Spleen (tissue), 13 donors: ENCODE measurements at places on chromosomes 6 and 20. TPM values are rescaled to one million over a fixed set of nuclear protein-coding genes. Genes with fewer than 3 reads are reported as not detected.

DNA sequence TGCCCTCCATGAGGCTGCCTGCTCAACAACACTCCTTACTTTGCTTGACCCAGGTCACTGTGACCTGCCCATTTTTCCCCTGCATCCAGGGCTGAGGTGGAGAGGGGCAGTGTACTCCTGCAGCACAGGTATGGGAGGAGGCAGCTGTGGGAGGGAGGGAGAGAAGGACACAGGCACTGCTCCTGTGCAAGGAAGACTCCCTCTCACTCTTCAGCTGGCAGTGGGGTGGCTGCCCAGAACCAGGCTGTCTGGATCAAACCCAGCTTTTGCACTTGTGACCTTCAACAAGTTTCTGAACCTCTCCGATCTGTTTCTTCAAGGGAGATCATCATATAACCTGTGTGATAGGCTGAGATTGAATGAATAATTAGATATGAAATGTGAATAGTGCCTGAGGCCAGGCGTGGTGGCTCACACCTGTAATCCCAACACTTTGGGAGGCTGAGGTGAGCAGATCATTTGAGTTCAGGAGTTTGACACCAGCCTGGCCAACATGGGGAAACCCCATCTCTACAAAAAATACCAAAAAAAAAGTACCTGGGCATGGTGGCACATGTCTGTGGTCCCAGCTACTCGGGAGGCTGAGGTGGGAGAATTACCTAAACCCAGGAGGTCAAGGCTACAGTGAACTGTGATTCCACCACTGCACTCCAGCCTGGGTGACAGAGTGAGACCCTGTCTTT is 14.1 kb downstream of the TGIF2 start:
- peaks cover 14% of the 10 kb centered on the region for H3K36me3 ChIP-seq
- no peaks in the 10 kb centered on the region for H3K27me3 ChIP-seq
- peaks cover 13% of the 10 kb centered on the region for H3K4me1 ChIP-seq
- H3K27ac ChIP-seq: peak overlapping the region; percentile 47
- DNase-seq: no peak

DNA sequence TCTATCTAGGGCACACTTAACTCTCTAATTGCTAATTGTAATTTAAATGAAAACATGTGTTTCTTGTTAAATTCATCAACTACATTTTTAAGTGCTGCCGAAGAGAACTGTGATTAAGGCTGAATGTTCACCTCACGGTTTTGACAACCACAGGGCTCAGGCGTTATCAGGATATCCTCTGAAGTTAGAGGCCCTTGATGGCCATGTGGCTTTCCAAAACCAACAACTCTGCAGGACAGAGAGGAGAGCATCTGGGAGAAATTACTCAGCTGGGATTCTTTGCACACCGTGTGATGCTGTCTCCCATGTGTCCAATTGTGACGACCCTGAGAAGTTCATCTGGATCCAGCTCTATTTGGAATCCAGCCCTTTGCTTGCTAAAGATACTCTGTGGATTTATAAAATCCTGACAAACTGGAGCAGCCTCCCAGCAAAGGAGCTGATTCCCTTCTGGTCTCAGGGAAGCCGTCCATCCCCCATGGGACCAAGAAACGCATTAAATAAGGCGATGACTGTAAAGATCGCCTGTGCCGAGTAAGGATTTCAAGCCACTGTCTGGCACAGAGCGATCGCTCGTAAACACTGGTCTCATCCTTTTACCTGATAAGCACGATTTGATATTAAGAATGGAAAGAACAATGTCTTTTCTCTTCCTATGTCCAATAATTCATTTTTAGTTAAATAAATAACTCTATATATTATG is 401.1 kb downstream of the CD83 start:
- H3K36me3 ChIP-seq: no peaks in the 10 kb centered on the region
- no peak overlapping the region for H3K4me3 ChIP-seq
- H3K27ac ChIP-seq: no peak overlapping the region
- no peaks in the 10 kb centered on the region for H3K27me3 ChIP-seq

DNA sequence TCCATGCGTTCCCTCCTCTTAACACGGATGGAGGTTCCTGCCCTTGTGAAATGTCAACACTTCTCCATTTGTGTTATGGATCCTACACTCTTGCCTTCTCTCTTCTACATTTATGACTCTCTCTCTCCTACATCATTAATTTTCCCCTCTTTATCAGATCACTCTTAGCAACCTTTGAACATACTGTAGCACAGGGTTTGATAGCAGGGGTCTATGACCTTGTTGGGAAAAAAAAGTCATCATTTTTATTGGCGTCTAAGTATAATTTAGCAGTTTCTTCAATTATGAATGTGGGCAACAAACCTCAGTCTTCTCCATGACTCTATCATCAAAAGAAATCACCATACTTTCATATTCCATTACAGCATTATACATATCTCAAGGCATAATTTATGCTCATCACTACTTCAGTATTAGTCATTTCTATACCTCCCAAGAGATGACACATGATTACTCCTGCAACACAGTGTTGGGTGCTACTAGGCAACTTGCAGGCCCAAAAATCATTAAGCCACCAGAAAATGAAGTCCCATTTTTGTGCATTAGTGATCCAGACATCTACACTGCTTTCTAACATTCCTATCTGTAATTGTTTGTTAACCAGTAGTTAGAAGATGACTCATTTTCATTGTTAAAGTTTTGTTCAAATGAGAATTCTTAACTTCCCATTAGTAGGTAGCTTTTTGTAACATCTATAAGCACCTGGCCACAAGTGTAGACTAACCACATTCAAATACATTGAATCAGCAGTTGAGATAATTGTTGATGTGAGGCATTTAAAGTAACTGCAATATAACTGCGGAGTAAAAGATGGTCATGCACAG is 9.5 kb downstream of the CYP39A1 start:
- H3K4me1 ChIP-seq: no peaks in the 10 kb centered on the region
- DNase-seq: no peak
- H3K4me3 ChIP-seq: no peak overlapping the region

- no peak for DNase-seq
- H3K36me3 ChIP-seq: no peaks in the 10 kb centered on the region
- no peaks in the 10 kb centered on the region for H3K4me1 ChIP-seq
- no peaks in the 10 kb centered on the region for H3K27me3 ChIP-seq
- no peak overlapping the region for H3K27ac ChIP-seq
Measured at GRCh38 chr6:3523966-3524365, 67.1 kb upstream of the SLC22A23 start.

DNA sequence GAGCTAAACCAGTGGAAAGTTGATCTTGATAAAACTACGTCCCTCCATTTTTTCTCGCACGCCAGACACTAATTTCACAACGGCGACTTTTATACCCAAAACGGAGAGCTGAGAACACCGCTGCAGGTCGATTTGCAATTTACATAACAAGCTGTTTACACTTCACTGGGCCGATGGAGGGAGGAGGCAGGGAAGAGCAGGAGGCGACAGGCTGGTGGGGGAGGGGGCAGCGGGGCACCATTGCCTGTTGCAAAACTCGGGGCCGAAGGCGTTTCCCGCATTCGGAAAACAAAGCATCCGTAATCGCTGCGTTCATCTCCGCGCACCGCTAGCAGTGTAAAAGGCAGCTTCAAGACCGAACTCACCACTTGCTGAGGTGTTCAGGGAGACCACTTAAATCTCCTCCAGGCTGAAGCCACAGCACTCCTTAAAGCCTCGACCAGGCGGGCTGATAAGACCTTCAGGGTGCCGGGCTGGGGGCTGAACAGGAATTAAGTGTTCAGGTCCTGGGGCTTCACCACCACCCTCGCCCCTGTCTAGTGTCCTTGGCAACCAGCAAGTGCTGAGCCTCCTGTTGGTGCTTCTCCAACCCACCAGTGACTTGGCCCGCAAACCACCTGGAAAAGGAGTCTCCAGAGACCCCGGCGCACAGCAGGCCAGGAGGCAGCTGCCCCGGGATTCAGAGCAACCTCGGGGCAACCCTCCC is 2.0 kb upstream of the FOXC1 start:
- H3K27ac ChIP-seq: no peak overlapping the region
- no peak for DNase-seq
- no peaks in the 10 kb centered on the region for H3K36me3 ChIP-seq

GRCh38 chr20:62133864-62134263 is 9.3 kb downstream of the PSMA7 start:
- H3K4me3 ChIP-seq: no peak overlapping the region
- peaks cover 49% of the 10 kb centered on the region for H3K4me1 ChIP-seq
- no peaks in the 10 kb centered on the region for H3K27me3 ChIP-seq
- peaks cover 90% of the 10 kb centered on the region for H3K36me3 ChIP-seq
- peak overlapping the region; percentile 69 for H3K27ac ChIP-seq

GRCh38 chr6:53189554-53189953 is 40.9 kb upstream of the GCM1 start:
- no peaks in the 10 kb centered on the region for H3K36me3 ChIP-seq
- H3K27me3 ChIP-seq: no peaks in the 10 kb centered on the region

Gene MAP3K7
- total RNA-seq: 30.2 TPM

DNA sequence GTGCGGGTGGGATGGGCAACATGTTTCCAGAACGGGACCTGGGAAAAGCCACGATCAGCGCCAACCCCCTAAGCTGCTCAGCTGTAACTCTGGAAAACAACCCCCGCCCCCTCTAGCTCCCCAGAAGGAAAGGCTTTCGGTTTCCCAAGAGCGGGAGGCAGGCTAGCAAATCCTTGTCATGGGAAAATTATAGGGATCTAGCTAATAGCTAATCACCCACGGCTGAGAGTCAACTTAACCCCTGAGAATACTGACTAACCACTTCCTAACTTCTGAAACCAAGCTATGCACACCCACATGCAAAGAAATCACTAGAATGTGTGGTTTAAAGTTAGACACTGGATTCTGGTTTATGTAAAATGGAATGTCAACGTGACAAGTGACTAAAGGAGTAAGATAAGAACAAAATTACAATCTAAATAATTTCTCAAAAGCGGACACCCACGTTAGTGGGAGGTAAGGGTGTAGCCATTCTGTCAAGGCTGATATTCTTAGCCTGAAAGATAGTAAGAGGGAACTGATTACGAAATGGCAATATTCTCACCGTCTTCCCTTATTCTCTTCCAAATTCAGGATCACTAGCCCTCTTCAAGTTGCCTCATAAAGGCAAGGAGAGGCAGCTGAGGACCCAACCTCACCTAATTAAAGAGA is 20.1 kb downstream of the JAG1 start:
- peak overlapping the region; percentile 36 for H3K27ac ChIP-seq
- H3K36me3 ChIP-seq: peaks cover 43% of the 10 kb centered on the region
- no peak for DNase-seq
- no peak overlapping the region for H3K4me3 ChIP-seq
- peaks cover 13% of the 10 kb centered on the region for H3K4me1 ChIP-seq

- H3K4me1 ChIP-seq: peaks cover 79% of the 10 kb centered on the region
- H3K4me3 ChIP-seq: peak overlapping the region; percentile 93
- no peaks in the 10 kb centered on the region for H3K27me3 ChIP-seq
- H3K27ac ChIP-seq: peak overlapping the region; percentile 97
- H3K36me3 ChIP-seq: no peaks in the 10 kb centered on the region
Measured at GRCh38 chr20:17969884-17970409, 1.1 kb downstream of the MGME1 start.

DNA sequence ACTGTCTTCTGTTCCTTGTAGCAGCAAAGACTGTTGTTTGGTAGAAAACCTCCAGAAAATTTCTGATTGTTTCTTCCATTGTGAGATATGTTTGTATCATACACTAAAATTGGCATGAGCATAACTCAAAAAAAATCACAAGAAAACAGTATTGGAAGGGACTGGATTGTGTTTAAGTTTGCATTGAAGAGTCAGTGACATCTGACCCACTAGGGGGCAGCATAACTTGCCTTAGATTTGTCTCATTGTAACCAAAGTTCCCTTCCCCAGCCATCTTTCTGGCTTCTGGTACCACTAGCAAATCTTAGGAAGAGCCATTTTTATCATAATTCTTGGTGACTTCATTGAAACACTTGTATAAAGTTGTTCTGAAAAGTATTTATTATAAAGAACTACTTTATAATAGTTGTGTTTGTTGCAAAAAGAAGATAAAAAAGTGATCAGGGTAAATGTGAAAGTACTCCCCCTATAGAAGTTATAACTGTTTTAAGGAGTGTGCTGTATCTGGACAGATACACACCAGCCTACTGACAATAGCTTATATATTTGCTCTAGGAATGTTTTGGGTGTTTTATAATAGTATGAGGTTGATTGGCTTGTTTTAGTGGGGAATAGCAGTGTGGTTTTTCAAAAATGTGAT is 7.7 kb downstream of the CSTF1 start:
- no peak for DNase-seq
- H3K27ac ChIP-seq: no peak overlapping the region
- no peak overlapping the region for H3K4me3 ChIP-seq
- H3K4me1 ChIP-seq: peaks cover 11% of the 10 kb centered on the region

- no peak overlapping the region for H3K4me3 ChIP-seq
- H3K36me3 ChIP-seq: no peaks in the 10 kb centered on the region
- no peak overlapping the region for H3K27ac ChIP-seq
- no peak for DNase-seq
Measured at GRCh38 chr6:79466207-79466834, 70.9 kb downstream of the LCA5 start.

GRCh38 chr6:31450751-31451150 is 47.2 kb upstream of the MICB start:
- no peak overlapping the region for H3K4me3 ChIP-seq
- no peaks in the 10 kb centered on the region for H3K36me3 ChIP-seq
- no peak for DNase-seq
- H3K27me3 ChIP-seq: peaks cover 4% of the 10 kb centered on the region

Gene RAET1L
- total RNA-seq: not detected
